ENCODE measurements at places on chromosomes 7 and 10.

DNA sequence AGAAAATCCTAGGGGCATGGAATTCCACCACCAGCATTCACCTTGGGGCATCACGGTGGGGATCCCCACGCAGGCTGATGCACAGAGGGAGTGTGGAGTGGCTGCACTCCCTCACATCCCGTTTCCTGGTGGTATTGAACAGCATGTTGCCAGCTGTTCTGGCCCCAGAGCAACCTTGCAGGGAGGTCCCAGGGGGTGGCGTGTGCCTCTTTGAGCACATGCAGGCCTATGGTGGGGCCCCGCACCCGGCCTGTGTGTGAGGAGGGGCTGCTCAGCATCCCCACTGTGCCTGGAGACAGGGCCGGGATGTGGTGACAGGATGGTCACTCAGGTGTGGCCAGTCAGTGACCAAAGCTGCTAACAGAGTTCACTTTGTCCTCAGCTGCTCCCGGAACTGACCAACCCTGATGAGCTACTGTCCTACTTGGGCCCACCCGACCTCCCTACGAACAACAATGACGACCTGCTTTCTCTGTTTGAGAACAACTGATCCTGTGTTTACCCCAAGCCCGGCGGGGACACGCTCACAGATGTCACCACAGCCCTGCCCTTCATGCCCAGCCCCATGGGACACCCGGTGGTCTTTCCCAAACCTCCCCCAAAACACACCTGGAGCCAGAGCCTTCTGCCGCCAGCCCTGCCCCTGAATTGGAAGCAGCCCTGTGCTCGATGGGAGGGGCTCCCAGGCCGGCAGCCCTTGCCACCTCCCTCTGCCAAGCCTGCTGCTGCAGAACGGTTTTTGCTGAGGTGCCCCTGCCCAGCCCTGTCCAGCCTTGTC is 18.7 kb downstream of the ZMIZ2 start:
- DNase-seq: no peak

GRCh38 chr7:127786184-127786583 is 134.2 kb downstream of the SND1 start:
- no peak for DNase-seq

GRCh38 chr10:11625019-11625735 is 13.7 kb upstream of the USP6NL start:
- no peak for DNase-seq

DNA sequence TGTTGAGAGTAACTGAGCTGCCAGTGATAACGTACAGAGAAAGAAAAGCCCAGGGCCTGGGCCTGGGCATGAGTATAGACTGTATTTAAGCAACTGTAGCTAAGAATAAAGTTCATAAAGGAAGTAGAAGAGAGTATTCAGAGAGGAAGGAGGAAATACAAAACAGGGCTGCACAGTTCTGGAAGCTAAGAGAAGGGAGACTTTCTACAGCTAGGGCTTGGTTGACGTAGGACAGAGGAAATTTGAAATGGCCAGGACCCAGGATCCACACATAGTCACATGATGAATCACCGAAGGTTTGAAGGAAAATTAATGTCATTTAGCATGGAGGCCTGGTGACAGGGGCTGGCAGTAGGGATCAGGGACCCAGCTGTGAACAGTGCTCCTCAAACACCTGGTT is 66.7 kb downstream of the ARL4A start:
- no peak for DNase-seq

- DNase-seq: no peak
Measured at GRCh38 chr10:11205030-11205772, 187.5 kb downstream of the CELF2 start.

DNA sequence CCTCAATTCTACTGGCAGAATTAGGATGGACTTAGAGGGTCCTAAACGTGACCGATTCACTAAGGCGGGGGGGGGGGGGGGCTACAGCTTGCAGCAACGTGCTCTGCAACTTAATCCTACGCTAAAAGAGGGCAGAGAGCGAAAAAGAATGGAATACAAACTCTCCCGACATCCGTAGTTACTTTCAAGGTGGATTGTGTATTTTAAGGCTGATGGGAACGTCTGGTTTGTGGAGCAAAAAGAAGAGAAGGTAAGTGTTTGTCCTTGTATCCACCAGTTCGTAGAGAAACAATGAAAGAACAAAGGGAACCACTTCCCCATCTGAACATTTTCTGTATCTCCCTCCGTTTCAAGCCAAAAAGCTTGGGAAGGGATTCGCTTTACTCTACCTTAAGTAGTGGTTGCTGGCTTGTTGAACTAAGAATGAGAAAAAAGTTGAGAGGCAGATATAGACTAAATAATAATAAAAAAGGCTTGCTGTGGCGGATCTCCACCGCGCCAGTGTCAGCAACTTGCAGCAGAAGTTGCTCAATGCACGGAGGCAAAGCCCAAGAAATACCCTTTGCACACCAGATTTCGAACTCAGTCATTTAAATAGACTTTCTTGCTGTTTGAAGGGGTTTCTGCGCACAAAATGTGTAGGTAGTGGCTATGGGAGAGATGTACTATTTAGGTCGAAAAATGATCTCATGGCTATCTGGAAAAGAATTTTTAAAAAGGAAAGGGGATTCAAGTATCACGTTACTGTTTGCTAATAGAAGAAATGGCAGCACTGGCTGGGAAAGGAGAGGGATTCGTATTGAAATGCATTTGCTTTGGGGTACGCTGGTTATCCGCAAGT is 736 bp downstream of the SKIDA1 start:
- DNase-seq: no peak

DNA sequence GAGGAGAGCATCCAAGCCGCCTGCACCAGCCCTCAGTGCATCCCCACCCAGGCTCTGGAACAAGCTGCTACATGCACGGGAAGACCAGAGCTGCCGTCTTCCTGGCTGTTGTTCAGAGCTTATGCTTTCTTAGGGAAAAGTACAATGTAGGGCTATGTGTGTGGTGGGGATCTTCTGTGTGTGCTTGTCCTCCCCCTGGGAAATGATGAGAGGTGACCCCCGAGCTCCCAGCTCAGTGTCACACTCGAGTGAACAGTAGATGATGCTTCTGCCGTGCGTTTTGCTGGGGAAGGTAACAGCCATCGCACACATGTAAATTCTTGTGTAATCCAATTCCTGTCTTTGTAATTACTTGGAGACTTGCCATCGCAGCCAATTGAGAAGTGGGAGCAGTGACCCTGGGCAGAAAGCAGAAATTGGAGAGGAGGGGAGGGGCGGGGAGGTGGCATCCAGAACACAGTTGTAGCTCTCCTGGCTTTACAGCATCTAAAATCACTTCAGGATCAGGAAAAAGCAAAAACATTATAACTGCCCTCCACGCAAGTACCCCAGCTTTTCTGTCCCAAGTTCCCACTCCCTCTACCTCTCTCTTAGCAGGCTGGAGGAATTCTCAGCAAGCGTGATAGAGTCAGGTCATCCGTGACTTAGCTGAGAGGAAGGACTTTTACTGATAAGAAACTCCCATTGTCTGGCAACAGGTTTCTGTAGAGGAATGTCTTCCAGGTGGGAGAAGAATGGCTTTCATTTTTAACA is 149.6 kb downstream of the TCF7L2 start:
- DNase-seq: peak; percentile 1

GRCh38 chr7:20173828-20174227 is 43.4 kb downstream of the MACC1 start:
- no peak for DNase-seq

DNA sequence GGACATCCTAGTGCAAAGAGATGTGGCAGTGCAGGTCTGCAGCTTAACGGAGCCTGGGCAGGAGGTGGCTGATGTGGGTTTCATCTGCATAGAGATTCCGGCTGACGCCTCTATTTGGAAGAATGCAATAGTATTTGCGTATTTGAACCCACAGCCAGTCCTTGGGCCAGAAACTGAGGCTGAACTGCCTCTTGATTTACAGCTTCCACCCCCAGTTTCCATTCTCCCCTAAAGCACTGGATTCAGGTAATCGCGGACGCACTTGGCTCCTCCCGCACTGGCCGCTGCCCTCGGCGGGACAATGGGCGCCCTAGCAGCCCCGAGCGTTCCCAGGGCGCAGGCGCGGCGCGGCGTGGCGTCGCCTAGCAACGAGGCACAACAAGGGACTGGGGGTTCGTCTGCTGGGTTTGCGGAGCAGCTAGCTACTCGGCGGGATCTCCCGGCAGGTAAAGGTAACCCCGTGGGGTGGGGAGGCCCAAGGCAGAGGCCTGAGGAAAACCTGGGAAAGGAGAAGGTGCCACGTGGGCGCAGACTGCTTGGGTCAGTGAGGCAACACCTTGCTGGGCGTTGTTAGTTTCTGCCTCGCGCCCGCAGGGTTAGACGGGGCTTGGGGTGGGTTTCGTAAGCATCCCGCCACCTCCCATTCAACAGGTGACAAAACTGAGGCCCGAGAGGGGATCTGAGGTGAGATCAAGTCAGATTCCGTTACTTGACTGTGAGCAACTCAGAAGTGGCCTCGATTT is at the start of gene ARMC3:
TSS of gene ARMC3 (plus strand) at position 393 of the 743 bp plus-strand sequence. CDS start 3,944 bp downstream, outside the sequence.
- DNase-seq: no peak

DNA sequence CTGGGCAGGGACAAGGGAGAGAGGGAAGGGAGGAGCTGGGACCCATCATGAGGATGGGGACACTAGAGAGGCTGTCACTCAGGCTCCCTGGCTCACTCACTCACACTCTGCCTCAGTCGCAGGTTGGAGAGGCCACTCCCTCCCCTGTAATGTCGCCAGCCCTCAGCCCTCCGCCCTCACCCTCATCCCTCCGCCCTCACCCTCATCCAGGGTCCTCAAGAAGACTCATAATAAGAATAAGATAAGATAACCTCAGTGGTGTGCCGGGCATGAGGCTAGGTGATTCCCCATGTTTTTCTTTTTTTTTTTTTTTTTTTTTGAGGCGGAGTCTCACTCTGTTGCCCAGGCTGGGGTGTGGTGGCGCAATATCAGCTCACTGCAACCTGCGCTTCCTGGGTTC is 92.2 kb downstream of the GTF2IRD1 start:
- DNase-seq: no peak

GRCh38 chr7:26861050-26861449 is 3.3 kb downstream of the SKAP2 start:
- DNase-seq: no peak

DNA sequence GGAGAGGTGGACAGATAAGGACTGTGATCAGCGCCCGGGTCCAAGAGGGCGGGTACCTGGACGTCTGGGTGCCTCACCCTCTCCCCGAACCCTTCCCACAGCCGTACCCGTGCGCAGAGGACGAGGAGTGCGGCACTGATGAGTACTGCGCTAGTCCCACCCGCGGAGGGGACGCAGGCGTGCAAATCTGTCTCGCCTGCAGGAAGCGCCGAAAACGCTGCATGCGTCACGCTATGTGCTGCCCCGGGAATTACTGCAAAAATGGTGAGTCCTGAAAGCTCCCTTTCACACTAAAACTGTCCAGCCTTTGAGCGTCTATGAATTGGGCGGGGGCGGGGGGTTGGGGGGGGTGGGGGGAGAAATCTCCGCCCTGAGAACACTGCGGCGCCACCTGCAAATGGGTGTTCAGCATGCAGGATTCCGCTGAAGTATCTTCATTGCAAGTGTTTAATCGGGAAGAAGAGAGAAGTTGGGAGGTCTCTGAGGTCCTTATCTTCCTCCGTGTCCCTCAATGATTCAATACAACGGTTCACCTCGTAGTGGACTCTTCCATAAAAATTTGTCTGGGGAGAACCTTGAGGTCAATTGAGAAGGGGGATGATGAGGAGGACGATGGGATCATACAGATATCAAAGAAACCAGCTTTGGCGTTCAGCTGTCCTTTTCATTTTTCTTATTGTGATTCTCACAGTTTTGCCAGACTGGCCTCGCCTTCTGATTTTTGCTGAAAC is 906 bp downstream of the DKK1 start:
- no peak for DNase-seq

Measured in NCI-H2107 (cell line).